Thoracic aorta (tissue), 2 donors: ENCODE measurements at places on chromosomes 2 and 18. TPM values are rescaled to one million over a fixed set of nuclear protein-coding genes. Genes with fewer than 3 reads are reported as not detected.

GPR45 gene
- not detected for total RNA-seq

DNA sequence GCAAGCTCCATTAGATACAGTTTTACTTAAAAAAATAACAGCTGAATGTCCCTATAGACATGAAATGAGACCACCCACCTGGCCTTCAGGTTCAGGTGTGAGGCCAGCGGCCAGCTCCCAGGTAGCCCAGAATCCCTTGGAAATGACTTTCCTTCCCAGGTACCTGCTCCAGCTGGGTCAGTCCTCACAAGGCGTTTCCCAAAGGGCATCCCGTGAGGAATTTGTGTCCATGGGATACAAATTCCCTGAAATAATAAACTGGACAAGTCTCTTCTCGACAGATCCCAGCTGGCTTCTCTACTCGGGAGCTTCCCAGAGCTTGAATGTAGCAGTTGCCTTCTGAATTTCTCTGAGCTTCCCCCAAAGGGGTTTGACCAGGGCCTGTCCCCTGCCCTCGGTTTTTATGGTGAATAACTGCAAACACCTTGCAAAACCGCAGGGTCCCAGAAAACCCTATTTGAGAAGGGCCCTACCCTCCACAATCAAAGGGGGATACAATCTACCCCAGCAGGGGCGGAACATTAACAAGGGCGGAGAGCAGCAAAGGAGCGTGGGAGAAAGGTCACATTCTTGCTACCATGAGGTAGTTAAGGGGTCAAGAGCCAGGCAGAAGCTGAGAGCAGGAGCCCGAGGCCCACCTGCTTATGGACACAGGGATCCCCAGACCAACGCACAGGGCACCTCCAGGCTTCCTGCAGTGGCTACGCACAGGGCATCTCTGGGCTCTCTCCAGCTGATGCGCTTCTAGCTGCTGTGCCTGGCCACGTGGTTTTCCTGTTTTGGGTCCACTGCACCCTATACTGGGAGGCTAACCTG is 107.7 kb downstream of the HDAC4 start:
- no peak for DNase-seq

KCTD1 gene
- total RNA-seq: 13.4 TPM

BCL2 gene
- total RNA-seq: 29.3 TPM

LIMS1 gene
- total RNA-seq: 199 TPM

GRCh38 chr2:114527330-114527983 is 85.0 kb downstream of the DPP10 start:
- DNase-seq: no peak

DNA sequence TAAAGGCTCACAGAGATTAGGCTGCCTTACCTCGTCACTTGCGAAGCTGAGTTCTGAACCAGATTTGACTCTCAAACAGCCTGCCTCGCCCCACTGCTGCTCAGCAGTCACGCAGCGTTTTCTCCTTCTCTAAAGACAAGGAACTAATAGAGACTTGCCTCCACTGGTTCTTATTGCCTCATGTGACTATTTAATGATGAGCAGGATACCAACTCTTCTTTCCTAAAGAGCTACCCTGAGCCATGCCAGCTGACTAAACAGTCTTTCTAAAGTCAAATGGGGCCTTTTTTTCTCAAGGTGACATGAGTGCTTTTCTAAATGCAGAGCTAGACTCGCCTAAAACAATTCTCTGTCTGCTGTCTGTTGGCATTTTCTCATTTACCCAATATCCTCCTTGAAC is 147.5 kb downstream of the NCKAP5 start:
- no peak for DNase-seq

CFAP221 gene
- not detected for total RNA-seq

DNA sequence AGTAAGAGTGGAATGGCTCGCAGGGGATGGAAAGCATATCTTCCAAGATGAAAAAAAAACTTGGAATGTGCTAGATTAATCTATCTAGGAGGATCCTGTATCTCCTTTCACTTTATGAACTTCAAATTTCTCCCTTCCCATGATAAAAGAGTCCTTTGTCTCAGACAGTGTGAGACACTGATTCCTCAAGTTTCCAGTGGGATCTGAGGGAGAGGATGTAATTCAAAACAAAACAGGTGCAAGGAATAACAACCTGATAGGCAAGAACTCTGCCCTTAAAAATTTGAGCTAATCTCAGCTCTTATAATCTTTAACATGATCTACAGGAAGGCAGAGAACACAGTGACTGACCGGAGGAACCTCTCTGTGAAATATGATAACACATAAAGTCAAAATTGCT is 162.0 kb upstream of the ZFP36L2 start:
- DNase-seq: no peak

TCF23 gene
- total RNA-seq: not detected

HIBCH gene
- 31.4 TPM for total RNA-seq

GRCh38 chr18:24727685-24728084 is 267.2 kb downstream of the HRH4 start:
- no peak for DNase-seq

NT5DC4 gene
- not detected for total RNA-seq

VSNL1 gene
- not detected for total RNA-seq

DNA sequence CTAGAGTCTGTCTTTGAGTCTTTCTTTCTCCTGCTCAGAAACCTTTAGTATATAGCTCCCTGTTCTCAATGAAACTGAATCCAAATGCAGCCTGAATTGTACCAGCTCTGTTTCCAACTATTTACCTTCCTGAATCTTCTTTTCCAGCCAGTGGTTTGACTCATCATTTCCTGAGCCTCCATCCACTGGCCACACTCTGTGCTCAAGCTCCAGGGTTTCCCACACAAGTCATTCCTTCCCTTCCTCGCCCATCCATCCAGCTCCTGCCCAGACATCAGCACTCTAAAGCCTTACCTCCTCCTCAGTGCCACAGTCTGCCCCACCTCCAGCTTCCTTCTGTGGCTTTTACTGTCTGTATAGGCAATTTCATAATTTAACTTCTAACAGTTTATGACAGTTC is 233.6 kb upstream of the RASGRP3 start:
- DNase-seq: no peak

- no peak for DNase-seq
These were observed 164.0 kb downstream of the RDH14 start for GRCh38 chr2:18396329-18397010.

DNA sequence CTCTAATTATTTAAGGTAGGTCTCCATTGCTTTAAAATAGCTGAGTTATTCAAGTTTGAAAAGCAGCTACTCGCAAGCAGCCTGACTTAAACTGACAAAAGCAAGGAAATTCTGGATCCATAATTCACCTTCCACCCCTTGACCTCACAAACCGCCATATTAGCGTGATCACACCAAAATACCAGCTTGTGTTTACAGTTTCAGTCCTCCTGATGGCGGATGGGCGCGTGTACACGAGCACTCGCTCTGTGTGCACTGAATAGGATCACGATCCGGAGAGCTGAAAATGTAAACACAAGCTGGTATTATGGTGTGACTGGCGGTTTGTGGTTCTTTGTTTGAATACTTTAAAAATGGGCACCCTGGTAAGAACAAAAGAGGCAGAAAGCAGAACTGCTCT is 42.4 kb upstream of the PSMD14 start:
- DNase-seq: no peak

DNA sequence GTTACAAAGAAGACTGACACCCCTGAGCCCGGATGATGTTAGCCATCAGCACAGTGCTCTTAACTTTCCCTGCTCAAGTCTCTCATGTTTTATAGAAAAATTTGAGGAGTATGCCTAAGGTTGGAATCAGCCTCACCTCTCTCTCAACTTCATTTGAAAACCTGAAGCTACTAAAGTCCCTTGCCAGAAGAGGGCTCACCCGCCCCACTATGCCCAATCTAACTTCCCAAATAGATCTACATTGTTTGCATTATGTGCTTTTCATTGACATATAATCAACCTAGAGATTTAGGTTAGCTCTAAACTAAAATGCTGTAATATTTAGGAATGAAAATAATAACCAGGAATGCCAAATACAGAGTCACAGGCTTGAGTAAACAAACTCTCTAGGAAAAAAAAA is 305.4 kb downstream of the NCKAP5 start:
- DNase-seq: no peak

DNA sequence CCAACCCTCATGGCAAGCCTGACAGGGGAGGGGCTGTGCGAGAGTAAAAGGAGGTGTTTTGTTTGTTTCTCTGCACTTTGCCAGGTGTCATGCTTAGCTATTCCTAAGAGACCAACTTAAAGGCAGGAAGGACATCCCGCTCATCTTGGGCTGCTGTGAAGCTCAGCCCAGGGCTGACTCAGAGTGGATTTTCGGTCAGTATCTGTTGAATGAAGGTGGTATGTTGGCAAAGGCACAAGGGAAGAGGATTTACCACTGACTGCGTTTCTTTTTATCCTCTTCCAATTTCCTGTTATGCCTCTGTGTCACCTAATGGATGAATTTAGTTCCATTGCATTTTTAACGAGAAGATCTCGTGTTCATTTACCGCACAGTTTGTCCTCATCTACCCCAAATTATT is 18.9 kb downstream of the TRPM8 start:
- no peak for DNase-seq

DNA sequence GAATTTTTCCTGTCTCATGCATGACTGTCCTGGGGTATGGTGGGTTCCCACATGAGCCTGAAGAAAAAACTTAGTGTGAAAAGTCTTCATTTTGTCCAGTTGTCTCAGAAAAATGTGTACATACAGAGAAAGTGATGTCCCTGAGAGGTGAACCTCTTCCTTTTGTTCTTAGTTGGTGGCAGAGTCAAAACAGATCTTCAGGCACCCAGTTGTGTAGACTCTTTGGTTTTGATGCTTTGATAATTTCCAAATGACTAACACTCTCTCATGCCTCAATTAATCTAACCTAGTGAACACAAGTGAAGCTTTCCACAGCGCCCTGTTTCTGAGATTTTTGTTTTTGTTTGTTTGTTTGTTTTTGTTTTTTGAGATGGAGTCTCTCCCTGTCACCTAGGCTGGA is 273.5 kb downstream of the PIK3C3 start:
- DNase-seq: no peak

POTEI gene
- not detected for total RNA-seq

DNA sequence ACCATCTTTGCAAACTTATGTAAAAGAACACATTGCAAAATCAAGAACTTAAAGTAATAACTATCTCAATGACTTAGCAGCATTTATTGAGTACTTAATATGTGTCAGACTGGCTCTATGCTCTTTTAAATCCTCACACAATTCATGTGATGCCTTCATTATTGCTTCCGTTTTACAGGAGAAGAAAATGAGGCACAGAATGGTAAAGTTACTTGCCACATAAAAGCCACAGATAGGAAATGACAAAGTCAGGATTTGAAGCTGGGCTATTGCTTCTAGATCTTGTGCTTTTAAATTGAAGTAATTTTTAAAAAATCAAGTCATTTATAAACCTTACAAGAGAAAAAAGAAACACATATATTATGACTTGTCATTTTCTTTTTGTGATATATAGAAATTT is 174.2 kb downstream of the WDR7 start:
- no peak for DNase-seq

SPDYA gene
- total RNA-seq: 3.0 TPM
